ENCODE measurements at places on chromosomes 11 and 22. TPM values are rescaled to one million over a fixed set of nuclear protein-coding genes. Genes with fewer than 3 reads are reported as not detected.
A peak's percentile ranks its signal among the peaks of the same experiment; 100 is the strongest.

LINC01488 gene
- not detected for total RNA-seq

ST14 gene
- total RNA-seq = 0.99 TPM

C11orf21 gene
- total RNA-seq = 0.44 TPM

GGTLC3 gene
- total RNA-seq = not detected

DNA sequence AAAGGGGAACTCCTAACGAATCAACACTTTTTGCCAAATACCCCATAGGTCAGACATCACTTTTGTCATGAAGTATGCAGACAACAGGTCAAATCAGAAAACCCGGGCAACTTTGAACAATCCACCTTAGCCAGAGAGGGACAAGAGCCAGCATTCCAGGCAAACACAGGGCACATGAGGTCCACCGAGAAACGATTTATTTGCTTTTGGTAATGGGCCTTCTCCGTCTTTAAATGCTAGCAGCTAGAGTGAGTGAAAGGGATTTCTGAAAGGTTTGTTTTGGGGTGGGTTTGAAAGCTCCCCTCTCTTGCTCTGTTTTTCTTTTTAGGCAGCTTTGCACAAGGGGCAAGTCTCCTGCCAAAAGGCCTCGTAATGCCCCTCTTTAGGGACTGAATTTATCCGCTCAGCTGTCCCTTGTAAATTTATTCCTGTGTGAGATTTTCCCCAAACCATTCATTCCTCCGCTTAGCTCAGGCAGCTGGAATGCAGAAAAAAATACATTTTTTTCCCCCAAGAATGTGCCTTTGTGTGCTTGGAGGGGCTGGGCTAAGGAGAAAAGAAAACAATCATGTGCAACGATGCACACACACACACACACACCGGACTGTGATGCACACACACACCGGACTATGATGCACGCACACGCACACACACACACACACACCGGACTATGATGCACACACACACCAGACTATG lies 196.9 kb downstream of the SNX19 start:
- H3K27me3 ChIP-seq = no peaks in the 10 kb centered on the region
- H3K4me1 ChIP-seq = peaks cover 14% of the 10 kb centered on the region
- H3K27ac ChIP-seq = peak overlapping the region; percentile 44

DNA sequence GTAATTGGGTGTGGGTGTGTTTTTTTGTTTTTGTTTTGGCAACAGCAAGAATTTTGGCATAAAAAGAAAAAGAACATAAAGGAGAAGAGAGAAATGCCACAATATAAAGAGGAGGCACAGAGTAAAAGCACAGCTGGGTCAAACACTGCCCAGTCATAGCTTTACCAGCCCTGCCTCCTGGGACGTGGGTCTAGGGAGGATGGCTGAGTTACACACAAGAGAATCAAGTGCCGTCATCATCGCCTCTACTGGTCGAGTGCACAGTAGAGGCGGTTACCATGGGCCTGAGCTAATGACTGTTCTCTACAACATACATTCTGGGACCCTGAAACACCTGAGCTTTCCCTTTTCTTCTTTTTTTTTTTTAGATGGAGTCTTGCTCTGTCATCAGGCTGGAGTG lies 87.6 kb upstream of the BID start:
- H3K27me3 ChIP-seq = no peaks in the 10 kb centered on the region
- H3K27ac ChIP-seq = peak overlapping the region; percentile 43
- peaks cover 79% of the 10 kb centered on the region for H3K4me1 ChIP-seq
- H3K4me3 ChIP-seq = no peak overlapping the region
- peaks cover 63% of the 10 kb centered on the region for H3K36me3 ChIP-seq

GRCh38 chr11:67391304-67392182 lies at the start of gene RAD9A:
RAD9A (plus strand) TSS chr11:67391986; CDS start chr11:67392045, 59 bp downstream.
- no peaks in the 10 kb centered on the region for H3K27me3 ChIP-seq
- peak within 1 kb of the TSS; percentile 85 for H3K4me3 ChIP-seq
- H3K27ac ChIP-seq = peak within 1 kb of the TSS; percentile 87
